ENCODE measurements at places on chromosomes 2 and 18.

DNA sequence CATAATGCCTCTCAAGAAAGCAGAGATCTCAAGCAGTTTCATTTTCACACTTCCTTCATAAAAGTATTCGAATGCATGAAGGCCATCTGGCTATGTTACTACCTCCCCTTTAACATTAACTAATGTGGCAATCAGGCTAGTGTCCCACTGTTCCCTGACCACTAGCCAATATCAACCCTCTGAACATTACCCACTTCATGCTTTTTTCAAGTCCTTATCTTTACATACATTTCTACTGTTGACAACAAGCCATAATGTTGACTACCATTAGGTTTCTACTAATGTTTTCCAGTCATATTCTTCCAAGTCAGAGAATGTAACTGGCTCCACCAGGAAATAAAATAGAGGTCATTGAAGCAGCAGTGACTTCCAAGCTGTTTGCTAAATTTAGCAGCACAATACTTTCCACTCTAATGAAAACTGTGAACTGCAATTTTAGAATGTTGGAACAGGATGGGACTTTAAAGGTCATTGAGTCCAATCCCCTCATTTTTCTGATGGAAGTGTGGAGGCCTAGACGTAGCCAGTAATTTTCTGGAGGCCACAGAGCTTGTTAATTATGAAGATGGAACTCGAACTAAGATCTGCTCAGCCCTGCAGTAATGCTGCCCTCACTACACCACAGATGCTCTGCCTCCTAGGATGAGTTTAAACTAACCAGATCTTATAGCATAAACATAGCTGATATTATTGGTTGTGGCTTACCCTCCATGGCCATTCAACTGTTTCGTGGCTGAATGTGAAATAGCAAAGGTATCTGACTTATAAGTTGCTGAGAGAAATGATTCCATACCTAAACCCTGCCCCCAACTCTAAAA is 630 bp upstream of the PPP1R1C start:
- no peak for DNase-seq

- no peak for DNase-seq
Observed at GRCh38 chr2:85468096-85468703, 49.7 kb downstream of the SH2D6 start.

- DNase-seq = no peak
Observed at GRCh38 chr2:138658187-138658894, 121.8 kb downstream of the NXPH2 start.

DNA sequence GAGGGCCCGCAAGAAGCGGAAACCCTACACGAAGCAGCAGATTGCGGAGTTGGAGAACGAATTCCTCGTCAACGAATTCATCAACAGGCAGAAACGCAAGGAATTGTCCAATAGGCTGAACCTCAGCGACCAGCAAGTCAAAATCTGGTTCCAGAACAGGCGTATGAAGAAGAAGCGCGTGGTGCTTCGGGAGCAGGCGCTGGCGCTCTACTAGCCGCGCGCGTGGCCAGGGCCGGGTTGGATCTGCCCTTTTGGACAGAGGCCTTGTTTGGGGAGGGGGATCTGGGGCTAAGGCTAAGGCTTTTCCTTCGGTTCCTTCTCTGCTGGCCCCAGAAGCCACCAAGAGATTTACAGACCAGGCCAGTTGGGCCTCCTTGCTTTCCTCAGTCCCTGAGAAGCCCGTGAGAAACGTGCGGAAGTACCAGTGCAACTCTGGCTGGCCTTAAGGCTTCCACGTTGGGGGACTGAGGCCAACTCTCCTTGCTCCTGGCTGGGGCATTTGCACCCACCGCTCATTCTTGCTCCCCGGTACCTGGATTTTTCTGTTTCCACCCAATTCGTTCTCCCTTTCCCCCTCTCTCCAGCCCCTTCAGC is 1.0 kb downstream of the HOXD12 start:
- no peak for DNase-seq

- DNase-seq = no peak
Observed at GRCh38 chr18:7877609-7878008, 310.5 kb downstream of the PTPRM start.

GRCh38 chr2:174664084-174664759 is 66.6 kb upstream of the WIPF1 start:
- no peak for DNase-seq

- no peak for DNase-seq
Observed at GRCh38 chr2:177317857-177318256, 53.3 kb upstream of the NFE2L2 start.

- no peak for DNase-seq
Observed at GRCh38 chr18:46291149-46291548, 187.0 kb downstream of the HAUS1 start.

- no peak for DNase-seq
Observed at GRCh38 chr2:118374974-118375755, 286.9 kb downstream of the INSIG2 start.

DNA sequence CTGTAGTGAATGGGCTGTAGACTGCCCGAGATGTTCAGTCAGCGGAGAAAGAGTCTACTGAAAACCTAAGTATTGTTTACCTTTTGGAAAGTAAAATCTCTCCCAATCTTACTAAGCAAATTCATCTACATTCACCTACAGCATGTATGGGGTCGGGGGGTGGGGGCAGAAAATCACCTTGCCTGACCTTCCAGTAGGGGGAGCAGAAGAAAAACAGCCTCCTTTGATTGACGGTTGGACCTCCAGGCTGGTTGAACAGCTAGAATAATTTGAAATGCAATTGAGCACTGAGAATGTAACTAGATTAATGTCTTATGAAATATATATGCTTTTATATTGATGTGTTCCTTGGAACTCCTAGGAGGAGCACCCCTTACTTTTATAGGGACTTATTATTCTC is 10.0 kb downstream of the LRATD1 start:
- DNase-seq = no peak

GRCh38 chr2:50674876-50675275 is 357.1 kb downstream of the NRXN1 start:
- DNase-seq = no peak

GRCh38 chr2:216283038-216283900 is 89.0 kb downstream of the MARCHF4 start:
- peak; percentile 59 for DNase-seq

DNA sequence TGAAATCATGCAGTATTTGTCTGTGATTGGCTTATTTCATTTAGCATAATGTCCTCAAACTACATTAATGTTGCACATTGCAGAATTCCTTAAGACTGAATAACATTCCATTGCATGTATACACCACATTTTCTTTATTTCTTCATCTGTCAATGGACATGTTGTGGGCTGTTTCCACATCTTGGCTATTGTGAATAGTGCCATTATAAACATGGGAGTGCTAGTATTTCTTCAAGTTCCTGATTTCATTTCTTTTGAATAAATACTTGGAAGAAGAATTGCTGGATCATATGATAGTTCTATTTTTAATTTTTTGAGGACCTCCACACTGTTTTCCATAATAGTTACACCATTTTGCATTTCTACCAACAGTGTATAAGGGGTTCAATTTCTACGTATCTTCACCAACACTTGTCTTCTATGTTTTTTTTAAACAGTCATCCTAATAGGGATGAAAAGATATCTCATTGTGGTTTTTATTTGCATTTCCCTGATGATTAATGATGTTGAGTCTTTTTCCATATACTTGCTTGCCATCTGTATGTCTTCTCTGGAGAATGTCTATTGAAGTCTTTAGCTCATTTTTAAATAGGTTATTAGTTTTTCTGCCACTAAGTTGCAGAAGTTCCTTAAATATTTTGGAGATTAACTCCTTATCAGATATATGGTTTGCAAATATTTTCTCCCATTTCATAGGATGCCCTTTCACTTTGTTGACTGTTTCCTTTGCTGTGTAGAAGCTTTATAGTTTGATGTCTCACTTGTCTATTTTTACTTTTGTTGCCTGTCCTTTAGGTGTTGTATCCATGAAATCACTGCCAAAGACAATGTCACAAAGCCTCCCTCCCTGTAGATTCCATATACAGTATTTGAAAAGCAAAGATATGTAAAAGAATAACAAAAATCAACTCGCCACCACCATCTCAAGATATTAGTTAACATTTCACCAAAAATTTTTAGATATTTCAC is 14.6 kb downstream of the FBXO11 start:
- DNase-seq = no peak

DNA sequence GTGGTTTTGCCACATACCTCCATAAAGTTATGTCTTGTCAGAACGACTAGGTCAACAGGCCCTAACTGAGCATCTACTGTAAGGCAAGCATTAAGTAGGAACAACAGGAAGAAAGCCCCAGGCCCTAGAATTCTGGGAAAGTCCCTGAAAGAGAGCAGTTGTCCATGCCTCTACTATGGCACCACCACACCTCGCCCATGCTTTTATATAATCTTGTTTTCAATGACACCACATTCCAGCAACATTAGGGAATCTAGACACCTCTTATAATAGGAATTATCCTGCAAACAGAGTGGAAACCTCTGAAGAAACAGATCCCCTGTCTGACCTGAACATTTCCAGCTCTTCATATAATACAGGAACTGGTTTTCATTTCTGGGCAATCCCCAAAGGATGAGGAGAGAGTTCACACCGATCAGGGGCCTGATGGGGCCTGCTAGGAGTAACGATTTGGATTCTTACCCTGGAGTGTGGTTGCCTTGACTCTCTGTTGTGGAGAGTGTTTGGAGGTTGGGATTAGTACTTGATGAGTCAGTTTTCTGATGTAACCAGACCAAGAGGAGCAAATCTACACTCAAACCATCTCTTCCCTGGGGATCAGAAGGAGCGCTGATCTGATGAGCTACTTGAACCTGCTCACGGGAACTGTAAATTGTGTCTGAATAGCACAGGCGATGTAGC is 31.9 kb upstream of the CEP68 start:
- no peak for DNase-seq

DNA sequence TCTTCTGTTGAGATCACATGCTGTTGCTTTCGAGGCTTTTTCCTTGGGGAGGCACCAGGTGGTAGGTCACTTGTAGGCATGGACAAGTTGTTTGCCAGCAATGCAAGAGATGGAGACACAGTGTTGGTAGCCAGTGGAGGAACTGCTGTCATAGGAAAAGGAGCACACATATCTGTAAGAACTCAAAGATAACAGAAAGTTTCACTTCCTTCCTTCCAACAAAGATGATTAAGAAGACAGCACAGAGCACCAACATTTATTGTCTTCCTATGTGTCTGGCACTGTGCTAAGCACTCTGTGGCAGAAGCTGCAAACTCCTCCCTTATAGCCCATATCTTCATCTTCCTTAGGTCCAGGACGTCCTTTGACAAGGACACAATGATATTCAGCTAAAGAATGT is 64.5 kb upstream of the AMMECR1L start:
- no peak for DNase-seq

DNA sequence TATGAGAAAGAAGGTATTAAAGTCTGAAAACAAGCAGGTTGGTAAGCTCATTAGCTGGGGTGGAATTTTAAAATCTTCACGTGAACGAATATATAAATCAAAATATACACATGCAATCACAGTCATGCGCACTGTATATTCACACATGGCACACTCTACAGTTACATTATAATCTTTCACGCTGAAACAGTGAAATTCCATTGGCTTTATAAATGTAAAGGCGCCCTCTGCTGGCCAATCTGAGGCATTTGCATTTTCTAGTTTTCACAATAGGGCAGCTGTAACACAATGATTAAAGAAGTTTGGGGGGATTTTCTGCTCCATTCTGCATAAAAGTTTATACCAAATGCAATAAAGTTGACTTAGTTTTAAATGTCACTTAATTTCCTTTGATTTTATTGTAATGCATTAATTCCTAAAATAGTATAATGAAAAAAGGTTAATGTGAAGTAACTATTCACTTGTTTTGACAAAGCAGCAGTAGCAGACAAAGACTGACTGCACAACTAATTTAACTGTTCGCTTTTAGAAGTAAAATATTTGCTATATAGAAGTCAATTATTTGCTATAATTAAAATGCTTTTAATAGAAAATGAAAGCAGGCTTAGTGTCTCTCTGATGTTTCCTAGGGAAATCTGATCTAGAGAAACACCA is 17.2 kb downstream of the IFIH1 start:
- peak; percentile 27 for DNase-seq

- DNase-seq = no peak
Observed at GRCh38 chr2:133426791-133427190, 141.5 kb downstream of the NCKAP5 start.

DNA sequence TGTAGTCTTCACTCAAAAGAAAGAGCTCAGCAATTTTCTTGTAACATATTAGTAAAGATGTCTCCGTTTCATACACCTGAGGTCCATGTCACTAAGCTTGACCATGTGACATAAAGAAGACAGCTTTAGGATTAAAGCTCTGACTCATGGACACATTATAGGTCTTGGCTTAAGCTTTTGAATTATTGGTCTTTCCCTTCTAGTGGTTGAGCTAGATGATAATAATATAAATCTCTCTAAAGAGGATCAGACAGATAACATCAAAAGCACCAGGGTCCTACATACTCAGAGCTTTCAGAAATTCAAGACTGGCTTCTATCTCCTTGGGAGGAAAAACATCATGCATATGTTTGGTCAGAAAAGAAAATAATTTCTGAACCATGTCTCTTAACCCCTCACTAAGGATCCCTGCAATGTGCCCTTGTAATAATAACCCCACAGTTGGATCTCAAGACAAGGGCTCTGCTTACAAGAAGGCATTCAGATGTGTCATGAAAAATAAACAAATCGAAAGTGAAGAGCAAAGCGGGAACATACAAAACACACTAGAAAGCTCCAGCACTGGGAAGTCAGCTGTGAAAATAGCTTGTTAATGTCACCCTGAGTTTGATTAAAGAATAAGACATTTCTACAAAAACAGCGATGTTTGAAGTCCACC is 174.5 kb downstream of the PID1 start:
- DNase-seq = no peak

GRCh38 chr2:8550481-8550880 is 131.4 kb upstream of the ID2 start:
- DNase-seq = no peak

DNA sequence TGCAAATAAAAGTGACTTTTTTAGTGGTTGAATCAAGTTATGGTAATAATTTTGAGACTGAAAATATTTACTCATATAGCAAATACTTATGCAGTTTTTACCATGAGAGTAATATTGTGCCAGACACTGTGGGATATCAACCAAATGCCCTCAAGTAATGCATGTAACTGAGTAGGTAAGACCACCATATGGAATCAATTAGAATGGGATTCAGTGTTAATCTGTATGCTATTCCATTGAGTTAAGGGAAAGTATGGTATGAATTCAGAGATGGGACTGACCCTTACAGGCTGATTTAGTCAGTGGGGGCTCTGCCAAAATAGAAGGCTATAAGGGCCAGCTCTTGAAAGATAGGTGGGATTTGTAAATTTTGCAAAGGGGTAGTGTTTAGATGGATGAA is 131.6 kb downstream of the CCDC85A start:
- no peak for DNase-seq

GRCh38 chr18:29488617-29489016 is 1311.7 kb upstream of the CDH2 start:
- no peak for DNase-seq

GRCh38 chr2:2564300-2565078 is 233.4 kb upstream of the MYT1L start:
- no peak for DNase-seq

Measured in GM10248 (cell line).